Endodermal cell (in vitro differentiated cells): ENCODE measurements at places on chromosomes 11 and 22. TPM values are rescaled to one million over a fixed set of nuclear protein-coding genes. Genes with fewer than 3 reads are reported as not detected.

Gene PNPLA3
- total RNA-seq, result 42.5 and 52.6 TPM in 2 replicates

Gene NLRP6
- total RNA-seq, result not detected in 2 replicates

Gene PHLDA2
- 5.1 and 7.3 TPM in 2 replicates for total RNA-seq

DNA sequence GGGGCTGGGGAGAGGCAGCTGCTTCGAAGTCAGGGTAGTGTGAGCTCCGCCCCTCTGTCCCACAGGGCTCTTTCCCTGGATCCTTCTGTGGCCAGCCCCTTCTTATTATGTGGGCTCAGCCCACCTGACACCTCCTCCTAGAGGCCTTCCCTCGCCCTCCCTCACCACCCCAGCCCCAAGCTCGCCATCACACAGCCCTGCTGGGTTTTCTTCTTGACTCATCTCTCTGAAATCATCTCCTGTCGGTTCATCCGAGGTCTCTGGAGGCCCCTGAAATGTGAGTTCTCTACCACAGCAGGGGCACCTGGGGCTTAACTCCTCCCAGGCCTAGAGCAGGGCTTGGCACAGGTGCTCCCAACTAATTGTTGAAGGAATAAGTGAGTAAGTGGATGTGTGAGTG, 65.2 kb downstream of the CACNA1I start:
- DNase-seq, result peak; percentile 62

DNA sequence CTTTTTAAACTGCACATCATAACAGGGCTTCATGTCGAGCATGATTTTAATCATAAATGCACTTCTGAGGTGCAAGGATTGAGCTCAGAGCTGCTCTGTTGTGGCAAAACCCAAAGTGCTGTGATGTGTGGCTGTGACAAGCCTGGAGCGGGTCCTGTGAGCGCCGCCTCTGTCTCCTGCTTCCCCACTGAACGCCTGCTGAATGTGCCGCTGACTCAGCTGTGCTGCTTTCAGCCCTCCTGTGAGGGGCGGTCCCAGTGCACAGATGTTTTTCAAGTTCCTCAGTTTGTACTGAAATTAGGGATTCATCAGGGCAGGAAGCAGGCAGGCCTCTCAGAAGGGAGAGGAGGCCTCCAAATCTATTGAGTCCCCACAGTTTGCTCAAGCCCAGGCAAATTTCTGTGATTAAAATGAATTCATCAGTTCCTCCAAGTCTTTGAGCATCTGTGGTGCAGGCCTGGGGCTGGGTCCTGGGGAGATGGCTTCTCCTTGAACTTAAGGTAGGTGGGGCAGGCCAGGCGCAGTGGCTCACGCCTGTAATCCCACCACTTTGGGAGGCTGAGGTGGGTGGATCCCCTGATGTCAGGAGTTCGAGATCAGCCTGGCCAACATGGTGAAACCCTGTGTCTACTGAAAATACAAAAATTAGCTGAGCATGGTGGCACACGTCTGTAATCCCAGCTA, 3.0 kb upstream of the GTSE1 start:
- DNase-seq, result no peak

DNA sequence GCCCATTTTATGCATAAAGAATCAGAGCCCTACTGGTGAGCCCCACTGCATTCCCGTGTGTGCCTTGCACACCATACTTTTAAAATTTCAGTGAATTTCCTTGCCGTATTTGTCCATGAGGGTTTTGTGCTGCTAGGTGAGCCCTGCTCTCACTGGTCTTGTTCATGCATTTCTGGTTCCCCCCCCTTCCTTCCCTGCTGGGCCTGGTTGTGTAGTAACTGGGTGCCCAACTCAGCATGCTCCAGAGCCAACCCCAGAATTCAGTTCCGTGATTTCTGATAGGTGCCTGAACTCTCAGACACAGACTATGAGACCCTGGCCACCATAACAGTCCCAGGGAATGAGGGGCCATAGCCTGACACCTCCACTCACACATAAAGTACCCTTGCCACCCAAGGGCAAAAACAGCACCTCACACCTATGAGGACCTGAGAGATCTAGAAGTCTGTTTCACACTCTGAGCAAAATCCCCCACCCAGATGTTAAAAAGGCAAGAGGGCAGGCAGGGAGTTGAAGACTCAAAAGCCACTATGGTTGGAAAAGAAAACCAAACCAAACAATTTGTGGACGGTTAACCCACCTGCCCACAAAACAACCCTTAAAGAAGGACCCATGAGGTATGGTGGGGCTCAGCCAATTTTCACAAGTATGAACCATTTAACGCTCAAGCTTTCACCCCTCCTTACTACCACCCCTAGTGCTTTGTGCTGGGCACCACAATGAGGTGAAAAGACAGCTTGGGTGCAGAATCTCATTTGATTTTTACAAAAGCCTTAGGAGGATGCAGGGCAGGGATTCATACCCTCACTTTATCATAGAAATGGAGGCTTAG, 16.8 kb upstream of the IL10RA start:
- no peak for DNase-seq

DNA sequence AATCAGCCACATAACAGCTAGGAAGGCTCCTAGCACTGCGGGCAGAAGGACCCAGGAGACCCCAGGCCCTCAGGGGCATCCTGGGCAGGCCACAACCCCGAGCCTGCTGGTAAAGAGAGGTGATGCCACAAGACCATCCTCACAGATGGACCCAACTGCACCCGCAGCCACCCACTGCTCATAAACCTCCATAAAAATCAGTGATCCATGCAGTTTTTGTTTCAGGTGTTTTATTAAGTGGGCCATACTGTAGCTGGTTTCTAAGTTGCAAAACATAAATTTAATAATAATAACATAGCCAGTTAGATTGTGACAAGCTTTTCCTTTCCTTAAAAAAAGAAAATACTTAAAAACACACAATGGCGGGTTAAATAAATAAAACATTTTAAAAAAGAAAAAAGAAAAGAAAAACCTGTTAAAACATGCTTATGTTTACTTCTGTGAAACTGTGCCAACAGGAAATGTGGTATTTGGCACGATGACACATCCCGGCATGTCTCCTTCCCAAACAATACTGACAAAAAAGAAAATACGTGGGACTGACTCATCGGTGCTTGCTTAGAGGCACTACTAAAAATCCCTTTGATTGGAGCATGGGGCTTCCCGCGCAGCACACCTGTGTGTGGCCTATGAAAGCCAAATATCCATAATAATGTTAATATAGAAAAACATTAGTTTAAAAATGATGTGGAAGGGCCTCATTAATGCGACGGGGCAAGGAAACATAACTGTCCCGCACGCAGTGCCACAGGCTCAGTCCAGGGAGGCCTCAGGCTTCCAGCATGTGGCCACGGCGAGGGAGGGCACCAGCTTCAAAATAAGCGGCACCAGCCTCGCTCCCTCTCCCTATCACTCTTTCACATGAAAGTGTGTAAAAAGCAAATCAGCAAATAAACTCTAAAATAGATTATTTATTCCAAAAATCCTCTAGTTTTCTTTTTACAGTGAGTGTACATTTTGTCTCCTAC, 47.5 kb upstream of the SCUBE2 start:
- no peak for DNase-seq

- DNase-seq, result no peak
These were observed 69.6 kb downstream of the CDKN1C start for GRCh38 chr11:2815762-2816496.

DNA sequence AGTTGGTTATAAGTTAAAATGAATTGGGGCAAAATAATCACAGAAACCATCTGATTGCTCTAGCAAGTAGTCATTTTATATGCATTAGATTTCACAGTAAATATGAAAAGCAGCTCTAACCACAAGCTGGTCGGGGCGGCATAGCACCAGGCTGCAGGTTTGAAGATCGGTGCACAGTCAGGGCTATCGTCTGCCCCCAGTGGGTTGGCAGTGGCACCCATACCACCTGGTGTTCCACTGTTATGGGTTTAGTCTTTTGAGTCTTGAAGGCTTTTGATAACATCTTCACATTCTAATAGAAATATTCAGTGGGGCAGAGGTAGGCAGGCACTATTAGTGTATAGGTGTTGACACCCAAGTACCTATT, 62.1 kb downstream of the GRK3 start:
- DNase-seq, result no peak

- no peak for DNase-seq
These were observed 6.7 kb upstream of the JAML start for GRCh38 chr11:118231461-118231860.

- no peak for DNase-seq
These were observed 31.1 kb downstream of the SDHAF2 start for GRCh38 chr11:61460986-61461385.

- no peak for DNase-seq
These were observed 47.9 kb downstream of the OSBP2 start for GRCh38 chr22:30742291-30743256.

DNA sequence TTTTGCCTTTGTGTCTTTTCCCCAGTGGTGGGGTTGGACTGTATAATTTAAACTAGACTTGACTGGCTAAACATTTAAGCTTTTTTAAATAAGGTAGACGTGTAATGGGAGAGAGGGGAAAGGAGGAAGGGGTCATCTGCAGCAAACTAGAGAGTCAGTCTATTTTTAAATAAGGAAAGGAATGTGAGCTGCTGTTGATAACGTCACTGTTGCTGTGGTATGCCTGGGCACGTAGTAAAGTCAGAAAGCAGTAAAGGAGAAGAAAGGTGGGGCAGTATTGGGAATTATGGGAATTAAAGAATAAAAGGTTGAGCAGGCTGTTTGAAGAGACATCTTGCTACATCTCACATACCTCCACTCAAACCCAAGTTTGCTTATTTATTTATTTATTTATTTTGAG, 80.4 kb upstream of the FSHB start:
- no peak for DNase-seq
